ENCODE measurements at places on chromosomes 7 and 10.

DNA sequence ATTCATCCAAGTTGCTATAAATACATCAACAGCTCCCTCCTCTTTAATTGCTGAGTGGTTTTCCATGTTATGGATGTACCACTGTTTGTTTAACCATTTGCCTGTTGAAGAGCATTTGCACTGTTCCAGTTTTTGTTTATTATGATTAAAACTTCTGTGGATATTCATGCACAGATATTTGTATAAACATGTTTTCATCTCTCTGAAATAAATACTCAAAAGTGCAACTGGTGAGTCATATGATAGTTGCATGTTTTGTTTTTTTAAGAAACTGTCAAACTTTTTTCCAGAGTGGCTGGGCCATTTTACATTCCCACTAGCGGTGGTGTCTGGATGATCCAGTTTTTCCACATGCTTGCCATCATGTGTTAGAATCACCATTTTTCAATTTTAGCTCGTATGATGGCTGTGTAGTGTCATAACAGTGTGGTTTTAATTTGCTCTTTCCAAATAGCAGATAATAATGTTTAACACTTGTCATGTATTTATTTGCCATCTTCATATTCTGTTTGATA is 33.6 kb downstream of the MEOX2 start:
- no peak for DNase-seq

DNA sequence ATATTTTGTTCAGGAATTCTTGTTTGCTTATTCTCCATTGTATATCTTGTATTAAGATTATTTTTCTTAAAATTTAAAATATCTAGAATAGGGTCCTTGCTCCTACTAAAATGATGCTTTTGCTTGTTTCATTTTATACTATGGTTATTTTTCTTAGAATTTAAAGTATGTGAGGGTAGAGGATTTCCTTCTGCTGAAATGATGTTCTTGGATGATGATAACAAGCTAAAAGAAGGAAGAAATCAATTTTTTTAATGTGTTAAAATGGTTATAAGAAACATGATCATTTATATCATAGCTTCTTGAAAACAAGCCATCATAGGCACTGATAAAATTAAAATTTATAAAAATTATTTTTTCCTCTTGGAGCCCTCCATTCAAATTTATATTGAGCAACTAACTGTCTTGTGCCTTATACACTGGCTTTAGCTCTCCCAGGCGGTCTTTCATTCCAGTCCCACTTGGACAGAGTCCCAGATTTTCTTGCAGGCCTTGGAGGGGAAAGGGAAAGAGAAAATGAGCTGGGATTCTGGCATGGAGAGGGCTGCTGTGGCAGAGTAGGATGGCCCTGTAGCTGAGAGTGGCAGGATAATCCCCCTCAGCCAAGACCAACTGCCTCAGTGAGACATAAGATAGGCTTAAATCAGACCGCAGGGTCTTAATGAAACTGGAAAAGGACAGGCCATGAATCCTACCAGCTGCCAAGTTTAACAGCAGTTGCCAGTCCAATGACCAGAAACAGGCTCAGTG is 60.2 kb downstream of the DNAJB9 start:
- DNase-seq: no peak

DNA sequence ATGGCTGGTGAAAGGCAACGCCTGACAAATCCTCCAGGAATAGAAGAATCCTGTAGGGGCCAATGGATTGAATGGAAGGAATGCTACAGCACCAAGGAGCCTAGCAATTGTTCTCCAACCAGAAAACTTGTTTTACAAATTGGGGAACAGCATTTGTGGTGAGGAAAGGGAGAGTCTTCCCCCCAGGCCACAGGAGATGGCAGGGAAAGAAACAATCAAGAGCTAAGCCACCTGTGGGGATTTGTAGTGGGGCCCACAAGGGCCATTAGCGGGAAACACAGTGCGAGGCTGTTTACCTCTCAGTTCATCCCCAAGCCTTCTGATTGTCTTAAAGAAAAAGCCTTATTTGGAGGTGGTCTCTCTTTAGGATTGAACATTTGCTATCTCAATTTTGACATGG is 48.5 kb upstream of the KCNMA1 start:
- no peak for DNase-seq

DNA sequence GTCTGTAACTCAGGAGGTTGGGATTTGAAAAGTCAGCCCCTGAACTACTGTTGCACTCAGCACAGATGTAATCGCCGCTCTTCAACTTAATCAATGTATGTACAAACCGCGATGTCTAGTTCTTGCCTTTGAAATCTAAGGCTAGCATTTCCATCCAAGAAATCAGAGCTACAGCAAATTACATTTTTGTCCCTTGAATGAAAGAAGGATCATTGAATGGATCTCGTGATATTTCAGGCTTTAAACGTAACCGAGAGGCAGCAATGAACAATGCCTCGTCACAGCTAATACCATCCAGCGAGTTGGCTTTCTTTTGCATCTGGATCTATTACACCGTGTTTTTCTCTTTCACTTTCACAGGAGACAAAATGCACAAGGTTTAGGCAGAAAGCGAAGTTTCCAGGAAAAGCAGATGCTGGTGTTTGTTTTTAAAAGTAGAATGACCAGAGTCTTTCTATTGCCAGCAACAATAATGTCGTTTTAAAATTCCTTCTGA is 5.5 kb downstream of the SKIDA1 start:
- DNase-seq: no peak

GRCh38 chr10:121088524-121088923 is 237.4 kb downstream of the WDR11 start:
- no peak for DNase-seq

GRCh38 chr7:5361446-5362127 is 62.0 kb downstream of the TNRC18 start:
- DNase-seq: no peak

DNA sequence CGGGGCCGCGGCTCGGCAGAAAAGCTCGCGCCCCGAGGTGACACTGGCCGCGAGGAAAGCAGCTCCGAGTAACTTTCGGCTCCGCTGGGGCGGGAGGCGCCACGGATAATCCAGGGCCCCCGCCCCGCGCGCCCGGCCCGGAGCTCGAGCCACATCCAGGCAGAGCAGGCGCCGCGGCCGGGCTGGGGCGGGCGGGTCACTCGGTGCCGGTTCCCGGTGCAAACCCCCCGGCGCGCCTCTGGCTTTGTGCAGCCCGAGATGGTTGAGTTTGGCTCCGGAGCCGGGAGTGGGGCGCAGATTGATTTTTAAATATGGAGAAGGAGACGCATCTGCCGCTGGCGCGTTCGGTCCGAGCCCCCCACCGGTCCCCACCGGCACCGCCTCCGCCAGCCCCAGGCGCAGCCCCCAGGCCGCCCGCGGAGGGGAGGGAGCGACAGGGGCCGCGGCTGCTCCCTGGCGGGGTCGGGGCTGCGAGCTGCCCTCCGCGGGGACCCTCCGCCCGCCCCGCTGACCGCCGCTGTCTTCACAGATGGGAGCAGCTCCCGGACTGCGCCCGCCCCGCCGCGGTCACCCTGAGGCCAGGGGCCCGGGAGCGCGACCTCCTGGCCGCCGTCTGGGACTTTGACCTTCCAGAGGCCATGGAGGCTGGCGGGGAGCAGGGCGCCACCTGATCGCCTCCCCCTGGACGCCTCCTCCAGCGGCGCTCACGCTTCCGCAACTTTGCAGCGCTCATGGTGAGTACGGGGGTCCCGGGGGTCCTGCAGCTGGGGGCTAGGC is 643 bp downstream of the ADGRA1 start:
- DNase-seq: no peak

DNA sequence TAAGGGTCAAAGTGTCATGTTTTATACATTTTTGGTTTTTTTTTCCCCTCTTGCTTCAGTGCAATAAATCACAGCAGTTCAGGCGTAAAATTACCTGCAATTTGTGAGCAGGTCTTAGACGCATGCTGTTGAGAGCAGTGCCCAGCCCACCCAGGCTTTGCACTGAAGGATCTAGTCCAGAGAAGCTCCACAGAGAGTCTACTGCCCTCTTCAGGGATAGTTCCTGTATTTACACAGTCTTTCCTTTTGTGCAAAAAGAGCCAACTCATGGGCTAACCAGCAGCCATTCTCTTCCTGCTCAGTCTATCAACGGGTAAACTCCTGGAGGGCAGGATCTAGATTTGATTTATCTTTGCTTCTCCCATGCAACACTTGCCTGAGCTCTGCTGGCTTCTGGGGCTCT is 82.2 kb upstream of the NAMPT start:
- no peak for DNase-seq

GRCh38 chr10:7525314-7526016 is 114.6 kb upstream of the SFMBT2 start:
- DNase-seq: peak; percentile 24

- no peak for DNase-seq
Observed at GRCh38 chr7:92624298-92624996, 34.3 kb upstream of the FAM133B start.

DNA sequence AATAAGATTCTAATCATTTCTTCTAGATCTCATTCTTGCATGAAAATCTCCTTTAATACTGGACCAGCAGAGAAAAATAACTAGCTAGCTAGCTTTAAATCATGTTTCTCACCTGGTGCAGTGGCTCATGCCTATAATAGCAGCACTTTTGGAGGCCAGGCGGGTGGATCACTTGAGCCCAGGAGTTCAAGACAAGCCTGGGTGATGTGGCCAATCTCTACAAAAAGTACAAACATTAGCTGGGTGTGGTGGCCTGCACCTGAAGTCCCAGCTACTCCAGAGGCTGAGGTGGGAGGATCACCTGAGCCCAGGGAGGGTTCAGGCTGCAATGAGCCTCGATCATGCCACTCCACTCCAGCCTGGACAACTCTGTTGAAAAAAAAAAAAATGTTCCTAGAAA is 99.2 kb downstream of the BAMBI start:
- no peak for DNase-seq

DNA sequence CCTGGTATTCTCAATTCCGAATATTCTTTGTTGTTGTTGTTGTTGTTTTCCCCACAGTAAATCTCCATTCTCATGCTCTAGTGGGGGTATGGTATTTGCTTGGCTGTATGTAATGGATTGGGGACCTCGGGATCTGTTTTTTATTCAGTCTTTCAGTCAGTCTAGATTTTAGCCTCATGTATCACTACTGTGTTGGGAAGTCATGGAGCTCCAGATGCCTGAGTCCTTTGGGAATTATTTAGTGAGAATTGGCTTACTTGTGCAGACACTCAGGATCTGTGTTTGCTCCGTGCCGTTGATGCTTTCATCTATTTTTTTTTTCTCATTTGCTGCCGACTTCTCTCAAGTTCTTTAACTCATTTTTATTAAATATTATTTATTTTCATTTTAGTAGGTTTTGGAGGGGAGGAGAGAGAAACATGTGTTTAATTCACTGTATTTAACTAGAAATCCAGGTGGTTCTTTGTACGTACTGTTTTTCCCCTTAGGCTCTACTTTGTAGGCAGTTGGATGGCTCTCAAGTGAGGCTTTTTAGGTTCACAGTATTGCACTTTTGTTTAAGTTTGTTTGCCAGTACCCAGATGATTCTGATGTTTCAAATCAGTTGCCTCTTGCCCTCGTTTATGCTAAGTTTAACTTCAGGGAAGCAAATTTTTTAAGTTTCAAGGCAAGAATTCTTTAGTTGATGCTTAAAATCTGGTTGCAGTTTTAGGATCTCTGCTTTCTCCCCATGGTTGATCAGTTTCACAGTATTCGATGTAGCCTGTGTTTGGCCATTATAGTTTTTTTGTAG is 36.9 kb downstream of the ZNRF2 start:
- DNase-seq: no peak

DNA sequence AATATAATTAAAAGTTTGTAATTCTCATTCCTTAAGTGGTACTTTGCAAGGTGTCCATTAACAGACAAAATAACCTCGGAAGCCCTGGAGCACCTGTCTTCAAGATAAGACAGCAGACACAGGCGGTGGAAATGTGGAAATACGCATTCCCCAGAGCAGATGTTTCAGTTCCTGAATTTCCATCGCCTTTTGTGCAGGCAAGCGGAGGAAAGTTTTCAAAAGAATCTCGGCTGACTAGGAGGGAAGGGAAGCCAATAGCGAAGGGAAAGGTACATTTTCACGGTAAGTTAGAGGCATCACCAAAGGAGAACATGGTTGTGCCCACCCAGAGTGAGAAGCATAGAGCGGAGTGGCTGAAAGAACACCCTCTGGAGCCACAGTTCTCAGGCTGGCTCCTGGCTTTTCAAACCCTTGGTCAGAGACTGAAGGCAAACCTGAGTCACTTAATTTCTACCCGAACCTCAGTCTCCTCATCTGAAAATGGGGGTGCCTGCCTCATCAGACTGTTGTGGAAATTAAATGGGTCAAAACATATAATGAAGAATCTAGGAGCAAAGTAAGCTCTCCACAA is 13.6 kb downstream of the CPA1 start:
- no peak for DNase-seq

DNA sequence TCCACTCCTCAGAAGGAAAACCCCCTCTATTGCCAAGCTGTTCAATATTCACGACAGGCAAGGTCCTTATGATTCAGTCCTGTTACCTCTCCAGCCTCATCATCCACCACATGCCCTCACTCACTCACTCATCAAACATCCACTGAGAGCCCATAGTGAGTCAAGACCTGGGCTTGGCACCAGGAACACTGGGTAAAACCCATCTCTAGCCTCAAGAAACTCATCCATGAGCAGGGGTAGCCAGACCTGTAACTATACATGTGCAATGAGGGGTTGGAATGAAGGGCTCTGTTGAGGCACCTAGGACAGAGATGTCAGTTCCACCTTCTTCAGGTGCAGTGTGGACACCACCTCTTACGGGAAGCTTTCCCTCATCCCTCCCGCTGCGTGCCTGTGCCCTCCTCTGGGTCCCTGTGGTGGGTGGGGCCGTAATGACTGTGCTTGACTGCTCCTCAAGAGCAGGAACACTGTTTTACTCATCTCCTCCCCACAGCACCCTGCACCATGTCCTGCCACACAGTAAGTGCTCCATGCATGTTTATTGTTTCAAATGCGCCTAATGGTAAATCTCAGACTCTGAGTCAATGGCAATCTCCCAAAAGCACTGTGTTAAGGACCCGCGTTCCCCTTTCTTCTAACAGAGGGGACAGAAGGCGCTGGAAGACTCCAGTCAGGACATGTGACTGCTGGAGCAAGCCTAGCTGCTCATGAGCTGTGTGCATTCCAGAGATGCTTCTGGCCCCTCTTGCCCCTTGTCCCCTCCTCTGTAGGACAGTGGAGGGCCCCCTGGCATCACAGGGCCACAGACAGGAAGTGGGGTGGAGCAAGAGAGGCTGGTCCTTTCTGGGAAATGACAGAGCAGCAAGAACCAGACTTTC is 95.4 kb downstream of the HIPK2 start:
- no peak for DNase-seq

GRCh38 chr7:117248829-117249228 is 74.0 kb downstream of the WNT2 start:
- DNase-seq: no peak

- DNase-seq: no peak
Observed at GRCh38 chr10:124688386-124688785, 55.8 kb downstream of the FAM53B start.

All from stimulated activated CD4-positive, alpha-beta T cell treated with anti-CD3 and anti-CD28 coated beads, Interleukin-1b, Interleukin-23, amount 100 ng/mL, for 1 hour (primary cell).